ENCODE measurements at places on chromosomes 16 and 17.
A peak's percentile ranks its signal among the peaks of the same experiment; 100 is the strongest.

DNA sequence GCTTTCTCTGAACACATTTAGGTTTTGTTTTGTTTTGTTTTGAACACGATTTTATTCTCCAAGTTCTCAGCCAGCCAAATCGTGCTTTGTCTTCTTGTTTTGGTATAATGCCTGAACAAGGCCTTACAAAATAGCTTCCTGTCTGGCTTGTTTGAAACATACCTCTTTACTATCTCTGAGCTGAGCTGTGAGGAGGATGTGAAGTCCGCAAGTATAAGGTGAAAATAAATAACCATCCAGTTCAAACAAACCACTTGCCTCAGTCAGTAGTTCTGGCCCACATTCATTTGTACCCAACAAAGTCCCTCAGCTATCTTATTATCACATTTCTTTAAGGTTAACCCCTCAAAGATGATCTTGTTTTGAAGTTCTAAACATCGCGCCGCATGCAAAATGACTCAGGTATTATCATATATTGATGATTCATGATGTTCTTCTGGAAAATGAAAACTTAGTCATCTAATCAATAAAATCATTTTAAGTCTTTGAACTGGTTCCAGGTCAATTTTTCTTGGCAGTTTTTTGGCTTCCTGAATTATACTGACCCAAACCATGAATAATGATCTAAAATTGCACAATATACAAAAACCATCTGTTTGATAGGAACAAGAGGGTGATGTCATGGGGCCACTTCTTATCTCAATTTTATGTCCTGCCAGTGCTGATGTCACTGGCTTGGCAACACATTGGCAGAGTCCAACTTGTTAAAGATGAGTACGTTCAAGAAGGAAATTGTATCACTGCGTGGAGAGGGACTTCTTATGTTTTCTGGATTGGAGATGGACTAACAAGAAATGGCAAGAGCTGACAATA lies 694.3 kb downstream of the KCNJ2 start:
- peak; percentile 91 for DNase-seq

DNA sequence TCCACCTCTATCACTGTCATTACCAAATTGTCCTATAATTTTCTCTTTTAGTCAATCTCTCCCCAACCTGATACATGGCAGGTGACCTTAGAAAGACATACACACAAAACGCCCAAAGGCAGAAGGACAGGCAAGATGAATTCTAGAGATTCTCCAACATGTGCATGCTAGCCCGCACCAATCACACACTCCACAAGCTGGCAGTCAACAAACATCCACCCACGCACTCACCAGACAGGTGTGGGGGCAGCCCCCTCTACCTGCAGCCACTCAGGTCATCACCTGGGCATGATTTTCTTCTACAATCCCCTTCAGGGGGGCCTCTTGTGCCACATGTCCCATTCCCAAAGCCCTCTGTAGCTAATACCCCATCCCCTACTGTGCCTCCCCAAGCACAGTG lies 9.5 kb downstream of the MPP2 start:
- no peak for DNase-seq

DNA sequence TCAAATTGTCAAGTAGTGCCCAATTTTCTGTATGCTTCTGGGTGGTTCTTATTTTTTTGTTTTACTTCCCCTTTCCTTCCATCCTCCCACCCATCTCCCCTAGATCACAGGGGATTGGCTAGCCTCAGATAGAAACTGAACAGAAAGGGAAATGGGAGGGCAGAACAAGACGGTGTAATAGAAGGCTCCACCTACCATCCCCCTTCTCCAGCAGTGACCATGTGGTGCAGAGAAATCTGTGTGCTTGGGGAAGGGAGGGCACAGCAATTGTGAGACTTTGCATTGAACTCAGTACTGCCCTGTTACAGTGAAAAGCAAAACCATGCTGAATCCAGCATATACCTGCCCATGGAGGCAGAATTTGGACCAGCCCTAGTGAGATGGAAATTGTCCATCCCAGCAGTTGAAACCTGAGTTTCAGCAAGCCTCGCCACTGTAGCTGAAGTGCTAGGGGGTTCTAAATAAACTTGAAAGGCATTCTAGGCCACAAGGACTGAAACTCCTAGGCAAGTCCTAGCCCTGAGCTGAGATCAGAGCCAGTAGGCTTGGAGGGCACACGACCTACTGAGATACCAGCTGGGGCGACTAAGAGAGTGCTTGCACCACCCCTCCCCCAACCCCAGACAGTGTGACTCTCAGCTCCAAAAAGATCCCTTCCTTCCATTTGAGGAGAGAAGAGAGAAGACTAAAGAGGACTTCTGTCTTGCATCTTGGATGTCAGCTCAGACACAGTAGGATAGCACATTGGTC lies 5.2 kb downstream of the SLFN11 start:
- peak; percentile 39 for DNase-seq

- no peak for DNase-seq
Observed at GRCh38 chr16:87161822-87162676, 155.1 kb downstream of the C16orf95 start.

DNA sequence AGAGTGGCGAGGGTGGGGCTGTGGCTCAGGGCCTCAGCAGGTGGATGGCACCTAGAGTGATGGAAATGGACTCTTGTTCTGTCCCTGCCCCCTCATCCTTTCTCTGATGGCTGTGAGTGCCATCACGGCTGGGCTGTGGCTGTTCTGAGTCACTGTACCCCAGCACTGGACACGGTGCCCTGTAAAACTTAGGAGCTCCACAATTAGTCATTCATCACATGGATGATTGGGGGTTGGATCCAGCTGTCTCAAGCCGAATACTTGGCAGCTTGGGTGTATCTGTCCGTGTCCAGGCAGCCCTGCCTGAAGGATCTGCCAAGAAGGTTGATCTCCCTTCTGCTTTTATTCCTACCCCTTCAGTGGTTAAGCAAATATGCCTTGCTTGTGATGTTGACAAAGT lies 295.5 kb upstream of the EEF2KMT start:
- DNase-seq = no peak

DNA sequence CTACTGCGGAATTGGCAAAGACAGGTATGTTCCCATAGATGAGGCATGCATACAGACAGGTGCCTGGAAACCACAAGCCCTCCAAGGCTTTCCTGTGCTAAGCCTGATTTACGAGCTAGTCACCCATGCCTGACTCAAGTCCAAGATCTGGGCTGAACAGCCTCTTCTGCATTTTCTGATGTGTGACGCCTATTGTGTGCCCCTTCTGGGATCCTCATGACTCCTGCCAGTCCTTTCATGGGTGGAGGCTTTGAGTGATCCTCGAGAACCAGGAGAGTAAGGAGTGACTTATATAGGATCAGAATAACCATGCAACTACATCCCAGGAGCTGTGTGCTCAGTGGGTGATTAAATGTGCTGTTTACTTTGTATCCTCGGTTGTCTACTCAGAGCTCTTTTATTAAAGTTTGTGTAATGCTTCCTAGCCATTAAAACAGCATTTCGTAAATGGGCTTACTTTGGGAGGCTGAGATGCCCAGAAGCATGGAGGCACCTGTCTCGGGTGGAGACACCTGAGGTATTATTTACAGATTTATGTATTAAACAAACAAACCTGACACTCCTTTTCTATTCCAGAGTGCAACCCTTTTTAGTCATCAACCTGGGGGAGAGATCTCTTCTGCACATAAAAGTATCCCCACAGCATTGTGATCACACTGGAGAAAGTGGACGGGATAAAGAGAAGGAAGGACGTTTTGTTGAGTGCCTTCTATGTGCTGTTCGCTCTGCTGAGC lies 373.0 kb upstream of the DYNLRB2 start:
- DNase-seq = no peak

- DNase-seq = peak; percentile 72
Observed at GRCh38 chr16:72099377-72099818, 5.8 kb downstream of the DHX38 start.

- peak; percentile 40 for DNase-seq
Observed at GRCh38 chr17:2087597-2088211, 32.8 kb downstream of the HIC1 start.

DNA sequence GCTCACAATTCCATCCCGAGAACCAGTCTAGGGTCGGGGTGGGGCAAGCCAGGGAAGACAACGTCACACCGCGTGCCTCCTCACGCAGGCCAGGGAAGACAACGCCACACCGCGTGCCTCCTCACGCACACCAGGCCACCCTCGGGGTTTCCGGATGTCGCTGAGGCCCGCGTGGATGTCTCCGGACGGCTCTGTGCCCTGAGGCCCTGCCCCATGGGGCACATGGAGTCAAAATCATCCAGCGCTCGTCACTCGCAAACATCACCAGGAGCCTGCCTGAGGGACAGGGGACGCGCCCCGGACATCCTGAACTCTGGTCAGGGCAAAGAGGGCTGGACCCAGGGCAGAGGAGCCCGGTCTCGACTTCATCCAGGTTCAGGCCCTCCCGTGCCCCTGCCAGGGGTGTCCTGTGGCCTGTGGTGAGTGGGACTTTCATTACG lies 3.7 kb downstream of the TMEM204 start:
- DNase-seq = no peak

GRCh38 chr17:59418732-59419166 lies 87.3 kb downstream of the YPEL2 start:
- no peak for DNase-seq

- DNase-seq = no peak
Observed at GRCh38 chr17:32516940-32517701, 30.3 kb downstream of the CDK5R1 start.

- DNase-seq = peak; percentile 63
Observed at GRCh38 chr17:61409301-61410112, 9.9 kb downstream of the TBX2 start.

DNA sequence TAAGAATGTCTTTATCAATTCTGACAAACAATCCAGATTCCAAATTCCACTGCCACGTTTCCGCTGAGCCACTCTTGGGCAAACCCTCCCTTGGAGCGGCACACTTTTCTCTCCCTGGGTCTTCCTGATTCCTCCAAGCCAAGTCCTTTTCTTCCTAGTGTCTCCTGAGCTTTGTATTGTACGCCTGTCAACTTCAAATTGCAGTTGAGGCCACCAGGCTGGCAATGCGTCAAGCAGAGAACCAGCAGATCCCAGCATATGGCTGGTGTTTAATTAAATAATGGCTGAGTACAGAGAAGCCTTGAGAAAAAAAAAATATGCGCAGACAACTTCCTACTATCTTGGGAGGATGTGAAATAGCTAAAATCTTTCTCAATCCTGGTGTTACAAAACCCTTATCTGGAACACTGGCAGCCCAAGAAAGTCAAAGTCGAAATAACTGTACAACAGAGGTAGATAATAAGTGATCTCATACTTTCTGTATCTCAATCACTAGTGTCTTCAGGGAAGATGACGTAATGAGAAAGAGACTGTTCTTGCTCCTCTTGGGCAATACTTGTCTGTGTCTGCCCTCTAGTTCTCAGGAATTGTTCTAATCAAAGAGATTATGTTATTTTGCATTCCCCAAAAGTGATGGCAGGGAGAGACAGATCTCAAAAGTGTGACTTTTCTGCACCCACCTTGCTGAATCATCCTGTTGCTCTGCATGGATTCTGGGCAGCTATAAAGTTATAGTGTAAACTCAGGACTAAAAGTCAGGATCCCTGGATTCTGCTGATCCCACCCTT lies 15.0 kb downstream of the SMIM36 start:
- DNase-seq = peak; percentile 94

GRCh38 chr17:83077411-83077810 lies 2.0 kb upstream of the METRNL start:
- DNase-seq = no peak

- DNase-seq = no peak
Observed at GRCh38 chr17:57561072-57561861, 183.8 kb downstream of the CCDC182 start.

- DNase-seq = no peak
Observed at GRCh38 chr16:26204138-26204537, 512.4 kb downstream of the HS3ST4 start.

- DNase-seq = peak; percentile 70
Observed at GRCh38 chr16:72355561-72355960, 183.6 kb upstream of the PMFBP1 start.

- no peak for DNase-seq
Observed at GRCh38 chr17:5468075-5468473, 708 bp downstream of the DHX33 start.

DNA sequence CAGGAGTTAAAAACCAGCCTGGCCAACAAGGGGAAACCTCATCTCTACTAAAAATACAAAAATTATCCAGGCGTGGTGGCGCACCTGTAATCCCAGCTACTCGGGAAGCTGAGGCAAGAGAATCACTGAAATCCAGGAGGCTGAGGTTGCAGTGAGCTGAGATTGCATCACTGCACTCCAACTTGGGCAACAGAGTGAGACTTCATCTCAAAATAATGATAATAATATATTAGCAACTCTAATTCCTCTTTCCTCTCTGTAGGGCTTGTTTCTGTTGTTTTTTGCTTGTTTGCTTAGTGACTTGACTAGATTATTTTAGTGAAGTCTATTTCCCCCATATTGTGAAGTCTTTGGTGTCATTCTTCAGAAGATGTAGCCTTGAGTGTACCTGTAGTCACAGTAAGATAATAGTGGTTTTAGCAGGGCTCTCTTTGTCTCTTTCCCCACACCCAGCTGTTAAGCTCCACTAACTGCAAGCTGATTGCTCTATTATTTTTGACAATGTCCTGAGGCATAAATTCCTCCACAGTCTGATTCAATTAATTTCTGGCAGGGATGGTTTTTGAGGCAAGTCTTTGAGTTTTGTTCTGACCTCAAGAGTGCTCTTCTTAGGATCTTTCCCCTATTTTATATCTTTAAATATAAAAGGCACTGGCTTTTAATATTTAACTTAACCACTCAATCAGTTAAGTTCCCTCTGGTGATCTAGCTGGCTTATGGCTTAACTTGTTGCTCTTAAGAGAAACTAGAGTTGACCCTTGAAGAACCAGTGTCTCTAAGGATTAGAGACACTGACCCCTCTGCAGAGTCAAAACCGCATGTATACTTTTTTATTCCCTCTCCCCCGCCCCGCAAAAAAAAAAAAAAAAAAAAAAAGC lies 18.6 kb upstream of the TNFSF12 start:
- DNase-seq = no peak

DNA sequence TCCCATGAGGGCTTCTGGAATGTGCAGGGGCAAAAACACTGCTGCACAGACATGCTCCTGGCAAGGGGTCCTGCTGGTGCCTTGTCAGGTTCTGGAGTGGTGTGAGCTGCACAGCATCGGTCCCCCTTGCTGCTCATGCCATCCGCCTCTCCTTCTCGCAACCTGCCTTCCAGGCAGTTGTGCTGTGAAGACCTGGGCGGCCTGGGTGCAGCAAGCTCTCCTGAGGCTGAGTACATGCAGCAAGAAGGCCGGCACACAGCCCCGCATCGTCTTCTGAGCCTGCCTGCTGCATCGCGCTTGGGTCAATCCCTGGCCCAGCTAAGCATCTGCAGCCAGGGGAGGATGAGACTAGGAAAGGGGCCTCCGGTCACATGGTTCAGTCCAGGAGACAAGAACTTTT lies 478 bp upstream of the TRPV1 start:
- no peak for DNase-seq

GRCh38 chr17:40058186-40058784 lies 4.1 kb upstream of the MED24 start:
- peak; percentile 47 for DNase-seq

GRCh38 chr16:17515421-17516210 lies 44.9 kb upstream of the XYLT1 start:
- DNase-seq = peak; percentile 36

- DNase-seq = no peak
Observed at GRCh38 chr16:29112755-29113347, 128.0 kb downstream of the LAT start.

GRCh38 chr17:44965481-44966234 lies 2.4 kb downstream of the C1QL1 start:
- no peak for DNase-seq

GRCh38 chr17:50775926-50776325 lies 8.6 kb upstream of the ANKRD40CL start:
- DNase-seq = no peak

GRCh38 chr17:53765609-53766008 lies 57.1 kb upstream of the KIF2B start:
- no peak for DNase-seq

GRCh38 chr17:78399693-78400144 lies 21.3 kb downstream of the PGS1 start:
- DNase-seq = no peak
